ENCODE measurements at places on chromosomes 16 and 17. TPM values are rescaled to one million over a fixed set of nuclear protein-coding genes. Genes with fewer than 3 reads are reported as not detected.

- peaks cover 2% of the 10 kb centered on the region for H3K36me3 ChIP-seq
- DNase-seq, result peak; percentile 51
- no peaks in the 10 kb centered on the region for H3K27me3 ChIP-seq
- H3K27ac ChIP-seq, result peak overlapping the region; percentile 17
- peaks cover 19% of the 10 kb centered on the region for H3K4me1 ChIP-seq
Measured at GRCh38 chr17:39653662-39654331, 11.4 kb upstream of the TCAP start.

DNA sequence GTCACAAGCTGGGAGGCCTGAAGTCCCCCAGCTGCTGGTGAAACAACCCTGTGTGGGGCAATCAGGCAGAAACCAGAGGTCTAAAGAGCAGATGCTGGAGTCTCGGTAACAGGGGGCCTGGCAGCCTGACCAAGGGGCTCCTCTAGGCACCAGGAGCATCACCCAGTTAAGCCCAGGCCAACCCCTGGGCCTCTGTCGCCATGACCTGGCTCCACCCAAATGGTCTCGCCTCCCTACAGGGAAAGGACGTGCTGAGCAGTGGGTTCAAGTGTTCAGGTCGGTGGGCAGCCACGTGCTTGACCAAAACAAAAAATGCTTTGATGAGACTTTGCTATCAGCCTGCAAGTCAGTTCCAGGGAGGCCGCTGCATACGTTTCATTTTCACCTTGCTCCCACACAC, 240.3 kb downstream of the ZNF423 start:
- H3K36me3 ChIP-seq, result peaks cover 8% of the 10 kb centered on the region
- H3K4me1 ChIP-seq, result no peaks in the 10 kb centered on the region
- no peak for DNase-seq
- no peak overlapping the region for H3K4me3 ChIP-seq

The SNX20 gene
- not detected for total RNA-seq

DNA sequence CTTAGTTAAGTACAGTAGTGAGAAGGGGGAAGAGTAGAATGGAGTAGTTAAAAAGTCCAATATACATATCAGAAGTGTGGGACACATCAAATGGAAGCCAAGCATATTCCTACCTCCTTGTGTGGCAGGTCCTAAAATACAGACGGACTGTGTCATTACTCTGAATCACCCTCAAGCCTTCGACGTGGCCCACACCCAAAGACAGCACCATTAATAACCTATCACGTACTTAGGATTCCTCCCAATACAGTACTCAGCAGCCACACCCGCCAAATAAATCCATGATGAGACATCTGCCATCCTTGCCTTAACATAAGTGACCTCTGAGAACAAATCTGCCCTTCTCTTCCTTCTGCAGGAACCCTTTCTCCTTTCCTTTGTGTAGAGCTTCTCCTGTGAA, 38.9 kb downstream of the UBE2G1 start:
- H3K27ac ChIP-seq, result no peak overlapping the region
- no peak for DNase-seq
- no peaks in the 10 kb centered on the region for H3K27me3 ChIP-seq
- peaks cover 18% of the 10 kb centered on the region for H3K36me3 ChIP-seq
- peaks cover 7% of the 10 kb centered on the region for H3K4me1 ChIP-seq

The LDHD gene
- 0.64 TPM for total RNA-seq

The ASPSCR1 gene
- total RNA-seq, result 55.7 TPM

The GRAPL gene
- not detected for total RNA-seq

DNA sequence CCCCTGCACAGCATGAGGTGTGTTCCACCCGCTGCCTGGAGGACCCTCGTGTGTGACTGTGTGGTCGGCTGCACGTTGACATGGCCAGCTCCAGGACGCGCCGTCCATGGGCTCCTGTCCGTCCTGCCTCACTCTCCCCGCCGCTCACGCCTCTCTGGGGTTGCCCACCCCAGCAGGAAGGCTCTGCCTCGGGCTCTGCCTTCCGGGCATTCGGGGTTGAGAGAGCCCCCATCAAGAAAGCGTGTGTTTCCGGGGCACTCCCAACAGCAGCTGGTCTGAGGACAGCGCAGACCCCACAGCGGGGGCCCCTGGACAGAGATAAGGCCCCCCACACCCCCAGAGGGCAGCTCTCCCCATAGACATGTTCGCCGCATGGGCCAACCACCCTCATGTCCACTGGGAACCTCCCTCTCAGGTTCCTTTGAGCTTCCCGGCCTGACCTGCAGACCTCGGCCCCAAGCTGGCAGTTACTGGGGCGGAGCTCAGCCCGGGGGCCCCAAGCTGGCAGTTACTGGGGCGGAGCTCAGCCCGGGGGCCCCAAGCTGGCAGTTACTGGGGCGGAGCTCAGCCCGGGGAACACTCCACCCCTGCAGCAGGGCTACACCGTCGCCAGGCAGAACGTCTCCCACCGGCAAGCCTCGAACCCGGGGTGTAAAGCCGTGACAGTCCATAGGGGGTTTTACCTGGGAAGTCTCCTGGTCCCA, 8.4 kb upstream of the PIEZO1 start:
- DNase-seq, result no peak
- H3K27me3 ChIP-seq, result peaks cover 7% of the 10 kb centered on the region
- no peaks in the 10 kb centered on the region for H3K4me1 ChIP-seq
- H3K27ac ChIP-seq, result no peak overlapping the region

The EVI2B gene
- total RNA-seq, result not detected

DNA sequence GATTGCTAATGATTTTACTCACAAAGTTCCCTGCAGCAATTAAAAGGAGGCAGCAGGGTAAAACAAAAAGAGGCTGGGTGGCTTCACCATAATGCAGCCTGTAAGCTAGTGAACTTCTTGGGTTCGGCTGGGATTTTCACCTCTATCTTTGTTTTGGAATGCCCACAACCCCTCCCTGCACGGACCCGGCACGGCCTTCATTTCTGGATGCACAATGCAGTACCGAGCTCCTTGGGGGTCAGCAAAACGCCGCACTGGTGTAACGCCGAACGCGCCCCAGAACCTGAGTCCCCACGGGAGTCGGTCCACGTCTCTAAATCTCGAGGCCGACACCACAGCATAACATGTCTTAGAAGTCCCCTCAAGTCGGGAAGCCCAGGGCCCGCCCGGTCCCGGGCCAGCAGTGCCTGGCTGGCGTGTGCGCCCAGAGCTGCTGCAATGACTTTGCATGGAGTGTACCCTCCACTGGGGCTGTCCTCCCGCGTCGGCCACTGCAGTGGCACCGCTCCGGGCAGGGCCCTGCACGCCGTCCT, 759 bp downstream of the UBE2O start:
- peaks cover 6% of the 10 kb centered on the region for H3K4me1 ChIP-seq
- H3K27ac ChIP-seq, result peak overlapping the region; percentile 33
- no peaks in the 10 kb centered on the region for H3K36me3 ChIP-seq
- no peak for DNase-seq

DNA sequence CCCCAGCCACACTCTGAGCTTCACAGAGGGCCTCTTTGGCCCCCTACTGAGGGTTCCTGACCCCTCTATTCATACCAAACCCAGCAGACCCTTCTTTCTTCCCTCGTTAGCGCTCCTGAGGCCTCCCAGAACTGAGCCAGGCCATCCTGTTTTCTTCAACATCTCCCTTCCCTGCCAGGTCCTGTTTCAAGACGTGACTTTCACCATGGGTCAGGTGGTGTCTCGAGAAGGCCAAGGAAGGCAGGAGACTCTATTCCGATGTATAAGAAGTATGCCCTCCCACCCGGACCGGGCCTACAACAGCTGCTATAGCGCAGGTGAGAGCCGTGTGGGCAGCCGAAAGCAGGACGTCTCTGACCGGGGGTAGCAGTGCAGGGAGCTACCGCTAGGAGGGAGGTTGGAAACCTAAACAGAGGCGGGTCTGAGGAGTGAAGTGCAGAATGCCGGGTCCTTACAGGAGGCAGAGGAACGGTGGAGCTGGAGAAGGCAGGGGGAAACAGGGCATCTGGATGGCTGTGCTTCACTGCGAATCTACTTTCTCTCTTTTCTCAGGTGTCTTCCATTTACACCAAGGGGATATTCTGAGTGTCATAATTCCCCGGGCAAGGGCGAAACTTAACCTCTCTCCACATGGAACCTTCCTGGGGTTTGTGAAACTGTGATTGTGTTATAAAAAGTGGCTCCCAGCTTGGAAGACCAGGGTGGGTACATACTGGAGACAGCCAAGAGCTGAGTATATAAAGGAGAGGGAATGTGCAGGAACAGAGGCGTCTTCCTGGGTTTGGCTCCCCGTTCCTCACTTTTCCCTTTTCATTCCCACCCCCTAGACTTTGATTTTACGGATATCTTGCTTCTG, 1.3 kb upstream of the SENP3 start:
- peaks cover 29% of the 10 kb centered on the region for H3K4me1 ChIP-seq
- peak overlapping the region; percentile 96 for H3K27ac ChIP-seq
- H3K27me3 ChIP-seq, result no peaks in the 10 kb centered on the region
- H3K4me3 ChIP-seq, result peak overlapping the region; percentile 89
- peak; percentile 73 for DNase-seq

The HAP1 gene
- 13.7 TPM for total RNA-seq

DNA sequence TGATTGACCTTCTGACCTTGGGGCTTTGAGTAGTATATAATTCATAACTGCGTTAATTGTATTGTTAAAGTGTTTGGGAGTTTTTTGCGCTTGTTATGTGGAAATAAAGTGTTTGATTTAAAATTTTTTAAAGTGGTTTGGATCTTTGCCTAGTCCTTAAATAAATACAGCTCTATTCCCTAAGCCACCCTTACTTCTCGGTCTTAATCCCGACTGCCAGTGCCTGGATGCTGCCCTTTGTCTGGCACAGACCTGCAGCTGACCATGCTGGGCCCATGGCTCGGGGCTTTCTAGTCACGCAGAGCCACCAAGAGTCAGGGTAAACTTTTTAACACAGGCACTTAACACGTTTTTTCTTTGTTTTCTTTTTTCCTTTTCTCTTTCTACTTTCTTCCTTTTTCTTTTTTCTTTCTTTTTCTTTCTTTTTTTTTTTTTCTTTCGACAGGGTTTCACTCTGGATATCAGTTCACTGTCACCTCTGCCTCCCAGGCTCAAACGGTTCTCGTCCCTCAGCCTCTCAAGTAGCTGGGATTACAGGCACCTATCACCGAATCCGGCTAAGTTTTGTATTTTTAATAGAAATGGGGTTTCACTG, 19.6 kb upstream of the SLC5A11 start:
- H3K27me3 ChIP-seq, result no peaks in the 10 kb centered on the region
- DNase-seq, result no peak
- H3K36me3 ChIP-seq, result peaks cover 19% of the 10 kb centered on the region
- no peak overlapping the region for H3K27ac ChIP-seq
- peaks cover 8% of the 10 kb centered on the region for H3K4me1 ChIP-seq

The ZP2 gene
- not detected for total RNA-seq

DNA sequence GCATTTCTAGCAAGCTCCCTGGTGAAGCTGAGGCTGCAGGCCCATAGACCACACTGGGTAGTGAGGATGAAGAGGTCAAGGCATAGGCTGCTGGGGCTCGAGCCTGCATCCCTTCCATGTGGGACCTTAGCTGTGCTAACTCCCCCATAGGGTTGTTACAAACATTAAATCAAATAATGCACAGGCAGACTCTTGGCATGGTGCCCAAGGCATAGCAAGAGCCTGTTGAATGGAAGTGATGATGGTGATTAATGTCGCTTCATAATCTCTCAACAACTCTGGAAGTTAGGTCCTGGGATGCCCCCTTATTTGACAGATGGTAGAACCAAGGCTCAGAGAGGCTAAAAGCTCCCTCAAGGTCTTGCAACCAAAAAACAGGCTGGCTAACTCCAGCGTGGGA, 283.9 kb upstream of the EEF2KMT start:
- no peaks in the 10 kb centered on the region for H3K36me3 ChIP-seq
- no peak overlapping the region for H3K27ac ChIP-seq
- H3K27me3 ChIP-seq, result peaks cover 28% of the 10 kb centered on the region

The MLKL gene
- total RNA-seq, result 1.1 TPM

The CTRL gene
- 2.2 TPM for total RNA-seq

The CCDC200 gene
- not detected for total RNA-seq

DNA sequence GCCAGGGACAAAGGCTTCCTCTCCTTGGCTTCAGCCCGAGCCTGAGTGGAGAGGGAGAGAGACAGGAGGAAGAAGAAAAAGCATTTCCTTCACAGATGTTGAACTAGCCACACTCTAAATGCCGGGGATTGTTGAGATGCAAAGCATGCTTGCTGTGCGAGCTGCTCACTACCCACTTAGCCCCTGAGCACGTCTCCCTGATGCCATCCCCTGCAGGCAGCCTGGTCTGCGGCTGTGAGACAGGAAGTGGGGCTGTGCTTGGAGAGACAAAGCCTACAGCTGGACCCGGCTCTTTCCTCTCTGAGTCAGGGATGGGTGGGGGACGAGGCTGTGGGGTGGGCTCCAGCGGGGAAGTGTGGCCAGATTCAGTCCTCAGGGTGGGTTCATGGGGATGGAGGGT, 13.7 kb downstream of the WNT9B start:
- H3K27ac ChIP-seq, result no peak overlapping the region
- no peaks in the 10 kb centered on the region for H3K36me3 ChIP-seq
- H3K27me3 ChIP-seq, result peaks cover 21% of the 10 kb centered on the region
- peaks cover 1% of the 10 kb centered on the region for H3K4me1 ChIP-seq
- no peak overlapping the region for H3K4me3 ChIP-seq

- H3K27ac ChIP-seq, result no peak overlapping the region
- peaks cover 12% of the 10 kb centered on the region for H3K4me1 ChIP-seq
- H3K4me3 ChIP-seq, result no peak overlapping the region
- no peaks in the 10 kb centered on the region for H3K27me3 ChIP-seq
- DNase-seq, result no peak
Measured at GRCh38 chr16:8795091-8795490, 2.3 kb downstream of the TMEM186 start.

GRCh38 chr16:10940501-10941079, 1.7 kb downstream of the DEXI start:
- H3K27ac ChIP-seq, result no peak overlapping the region
- peaks cover 28% of the 10 kb centered on the region for H3K4me1 ChIP-seq
- H3K4me3 ChIP-seq, result peak overlapping the region; percentile 84
- no peak for DNase-seq
- no peaks in the 10 kb centered on the region for H3K27me3 ChIP-seq

The LCAT gene
- 31.9 TPM for total RNA-seq

The TMC8 gene
- total RNA-seq, result 0.12 TPM

GRCh38 chr16:53022374-53022773, 30.3 kb downstream of the CHD9NB start:
- no peaks in the 10 kb centered on the region for H3K36me3 ChIP-seq
- peak; percentile 28 for DNase-seq
- no peak overlapping the region for H3K27ac ChIP-seq
- no peak overlapping the region for H3K4me3 ChIP-seq

The TBC1D3E gene
- not detected for total RNA-seq

- peaks cover 29% of the 10 kb centered on the region for H3K36me3 ChIP-seq
- H3K4me3 ChIP-seq, result no peak overlapping the region
Measured at GRCh38 chr17:7944326-7944725, 12.3 kb downstream of the CNTROB start.

The METTL2A gene
- total RNA-seq, result 29.6 TPM

The NPTX1 gene
- not detected for total RNA-seq

DNA sequence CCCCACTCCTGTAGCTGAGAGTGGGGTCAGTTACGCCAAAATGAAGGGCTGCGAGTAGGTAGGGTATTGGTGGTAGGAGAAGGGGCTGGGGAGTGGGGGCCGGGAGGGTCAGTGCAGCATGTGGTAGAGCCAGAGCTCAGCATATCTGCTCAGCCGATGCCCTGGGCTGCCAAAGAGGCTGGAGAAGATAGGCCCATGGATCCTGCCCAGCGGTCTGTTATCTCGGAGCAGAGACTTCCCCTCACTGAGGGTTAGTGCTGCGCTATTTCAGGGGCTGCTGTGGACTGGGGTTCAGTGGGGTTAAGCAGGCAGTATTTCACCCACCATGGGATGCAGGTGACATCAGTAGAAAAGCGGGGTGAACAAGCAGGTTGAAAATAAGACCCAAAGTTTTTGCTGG, 19.7 kb downstream of the RHBDL3 start:
- H3K27me3 ChIP-seq, result peaks cover 27% of the 10 kb centered on the region
- no peak overlapping the region for H3K27ac ChIP-seq
- H3K36me3 ChIP-seq, result no peaks in the 10 kb centered on the region
- no peak for DNase-seq
- no peaks in the 10 kb centered on the region for H3K4me1 ChIP-seq
